ENCODE measurements at places on chromosomes 7 and 10. TPM values are rescaled to one million over a fixed set of nuclear protein-coding genes. Genes with fewer than 3 reads are reported as not detected.

BBS9 gene
- total RNA-seq = 12.7 TPM

SFRP4 gene
- 2.6 TPM for total RNA-seq

C10orf62 gene
- total RNA-seq = not detected

COL17A1 gene
- 0.23 TPM for total RNA-seq

DYNC1I1 gene
- total RNA-seq = not detected

SFXN2 gene
- total RNA-seq = 0.68 TPM

WIPF3 gene
- total RNA-seq = not detected

COL28A1 gene
- under 0.01 TPM for total RNA-seq

CPEB3 gene
- total RNA-seq = 0.82 TPM

SSC4D gene
- total RNA-seq = 0.34 TPM

OR2A25 gene
- not detected for total RNA-seq

FBXO24 gene
- 0.12 TPM for total RNA-seq

CALCR gene
- not detected for total RNA-seq

ANKRD7 gene
- 0.26 TPM for total RNA-seq

GRM3 gene
- not detected for total RNA-seq

STYXL1 gene
- 53.3 TPM for total RNA-seq

EGR2 gene
- 5.1 TPM for total RNA-seq

CUZD1 gene
- not detected for total RNA-seq

ZNF425 gene
- total RNA-seq = 2.3 TPM

PTPN20 gene
- 1.0 TPM for total RNA-seq

BPGM gene
- 7.1 TPM for total RNA-seq

ORC5 gene
- 18.2 TPM for total RNA-seq

CYP2C8 gene
- total RNA-seq = not detected

LBX1 gene
- total RNA-seq = under 0.01 TPM

HTRA1 gene
- 523 TPM for total RNA-seq

H2BK1 gene
- total RNA-seq = not detected

CFAP70 gene
- total RNA-seq = 0.23 TPM

GLCCI1 gene
- 1.4 TPM for total RNA-seq

LAMB1 gene
- total RNA-seq = 662 TPM

CALHM3 gene
- total RNA-seq = not detected

LIPM gene
- not detected for total RNA-seq

MINDY4 gene
- 5.9 TPM for total RNA-seq

MMD2 gene
- not detected for total RNA-seq

CCDC7 gene
- 3.3 TPM for total RNA-seq
